ENCODE measurements at places on chromosomes 12 and 14. TPM values are rescaled to one million over a fixed set of nuclear protein-coding genes. Genes with fewer than 3 reads are reported as not detected.

DNA sequence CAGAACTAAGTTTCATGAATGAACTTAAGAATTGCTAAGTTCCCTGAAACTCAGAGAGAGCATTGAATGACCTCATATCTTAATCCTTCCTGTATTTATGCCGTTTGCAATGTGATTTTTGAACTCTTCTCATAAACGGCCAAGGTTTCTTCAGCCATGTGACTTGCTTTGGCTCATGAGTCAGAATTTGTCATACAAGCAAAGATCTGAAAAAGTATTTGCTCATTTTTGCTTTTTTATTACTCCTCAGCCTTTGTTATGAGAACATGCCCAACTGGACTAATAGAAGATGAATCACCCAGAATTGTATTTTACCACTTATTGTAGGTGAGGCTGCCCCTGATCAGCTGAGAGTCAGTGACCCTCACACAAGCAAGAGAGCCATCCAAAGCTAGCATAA lies 693.8 kb downstream of the BCL11B start:
- no peaks in the 10 kb centered on the region for H3K4me1 ChIP-seq
- H3K36me3 ChIP-seq: no peaks in the 10 kb centered on the region
- no peak overlapping the region for H3K4me3 ChIP-seq
- H3K27me3 ChIP-seq: no peaks in the 10 kb centered on the region
- H3K27ac ChIP-seq: no peak overlapping the region
- peak; percentile 18 for DNase-seq

DNA sequence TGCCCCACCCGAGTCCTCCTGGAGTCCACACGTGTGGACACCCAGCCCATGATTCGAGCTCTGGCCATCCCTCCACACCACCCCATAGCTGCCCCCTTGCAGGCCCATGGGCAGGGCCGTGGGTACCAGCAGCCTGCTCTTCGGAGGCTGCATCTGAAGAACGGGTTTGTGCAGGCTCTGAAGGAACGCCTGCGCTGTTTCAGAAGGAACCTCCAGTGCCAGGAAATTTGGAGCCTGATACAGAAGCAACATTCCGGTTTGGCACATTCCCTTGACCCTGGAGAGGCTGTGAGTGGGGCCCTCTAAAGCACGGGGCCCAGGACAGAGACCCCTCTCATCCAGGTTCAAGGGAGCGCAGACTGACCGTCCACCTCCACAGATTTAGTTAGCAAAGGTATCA lies 57.0 kb downstream of the ZNF664 start:
- no peaks in the 10 kb centered on the region for H3K36me3 ChIP-seq
- peaks cover 34% of the 10 kb centered on the region for H3K4me1 ChIP-seq
- DNase-seq: no peak

Gene INSM2
- not detected for polyA plus RNA-seq

- no peak overlapping the region for H3K27ac ChIP-seq
- H3K4me1 ChIP-seq: no peaks in the 10 kb centered on the region
- H3K36me3 ChIP-seq: no peaks in the 10 kb centered on the region
Observed at GRCh38 chr12:86799616-86800015, 543.4 kb upstream of the MGAT4C start.

DNA sequence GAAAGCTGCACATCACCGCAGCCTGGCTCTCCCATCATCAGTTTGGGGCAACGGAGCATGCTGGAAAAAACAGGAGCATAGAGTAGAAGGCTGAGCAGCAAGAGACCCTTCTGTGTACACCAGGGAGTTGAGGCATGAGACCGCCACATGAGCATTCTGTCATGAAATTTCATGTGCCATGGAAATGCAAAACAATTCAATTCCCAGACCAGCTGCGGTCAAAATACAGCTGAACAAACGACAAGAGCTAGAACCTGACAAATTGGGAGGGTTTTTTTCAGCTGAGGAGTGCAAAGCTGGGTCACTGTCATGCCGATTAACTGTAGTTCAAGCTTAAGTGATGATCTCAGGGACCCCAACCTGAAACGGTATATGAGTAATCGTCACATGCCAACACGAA lies 37.1 kb downstream of the TMEM30B start:
- DNase-seq: no peak
- H3K27me3 ChIP-seq: no peaks in the 10 kb centered on the region
- no peaks in the 10 kb centered on the region for H3K36me3 ChIP-seq
- H3K4me3 ChIP-seq: no peak overlapping the region

GRCh38 chr12:94535510-94535921 lies 75.8 kb upstream of the CEP83 start:
- no peaks in the 10 kb centered on the region for H3K36me3 ChIP-seq
- DNase-seq: no peak

DNA sequence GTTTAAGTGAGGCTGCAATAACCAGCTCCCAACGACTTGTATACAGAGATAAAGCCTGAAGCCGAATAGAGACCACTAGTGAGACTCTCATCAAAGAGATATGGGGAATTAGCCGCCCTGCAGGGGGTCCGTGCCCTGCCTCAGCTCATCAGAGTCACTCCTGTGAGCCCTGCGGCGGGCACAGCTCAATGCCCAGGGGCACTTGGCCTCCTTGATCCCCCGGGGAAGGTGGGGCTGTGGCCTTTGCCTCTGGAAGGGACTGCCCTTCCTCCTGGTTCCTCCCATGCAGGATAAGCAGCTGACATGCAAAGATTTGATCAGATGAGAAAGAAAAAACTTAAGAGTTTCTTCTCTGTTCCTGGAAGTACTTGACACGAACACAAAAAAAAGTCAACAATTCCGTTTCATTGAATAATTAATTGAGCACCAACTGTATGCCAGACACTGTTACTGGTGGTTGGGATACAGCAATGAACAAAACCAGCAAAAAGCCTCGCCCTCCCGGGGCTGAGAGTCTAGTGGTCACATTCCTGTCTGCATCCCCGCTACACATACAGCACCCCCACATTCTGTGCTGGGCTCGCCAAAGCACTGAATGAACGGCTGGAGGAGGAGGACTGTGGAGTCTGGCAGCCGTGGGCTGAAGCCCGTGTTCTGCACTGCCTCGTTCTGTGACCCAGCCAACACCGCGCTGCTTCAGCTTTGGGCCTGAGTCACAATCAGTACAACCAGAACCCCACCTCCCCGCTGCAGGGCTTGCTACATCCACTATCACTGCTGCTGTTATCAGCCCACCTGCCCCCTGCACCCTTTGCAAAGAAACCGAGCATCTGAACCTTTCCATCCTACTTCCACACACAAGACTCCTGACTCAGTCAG lies 10.3 kb downstream of the TTC7B start:
- no peak overlapping the region for H3K4me3 ChIP-seq
- no peaks in the 10 kb centered on the region for H3K36me3 ChIP-seq
- 0 out of 2 replicates have a peak, but pooled peaks cover 8% of the 10 kb centered on the region for H3K4me1 ChIP-seq
- DNase-seq: peak; percentile 69
- H3K27ac ChIP-seq: no peak overlapping the region

DNA sequence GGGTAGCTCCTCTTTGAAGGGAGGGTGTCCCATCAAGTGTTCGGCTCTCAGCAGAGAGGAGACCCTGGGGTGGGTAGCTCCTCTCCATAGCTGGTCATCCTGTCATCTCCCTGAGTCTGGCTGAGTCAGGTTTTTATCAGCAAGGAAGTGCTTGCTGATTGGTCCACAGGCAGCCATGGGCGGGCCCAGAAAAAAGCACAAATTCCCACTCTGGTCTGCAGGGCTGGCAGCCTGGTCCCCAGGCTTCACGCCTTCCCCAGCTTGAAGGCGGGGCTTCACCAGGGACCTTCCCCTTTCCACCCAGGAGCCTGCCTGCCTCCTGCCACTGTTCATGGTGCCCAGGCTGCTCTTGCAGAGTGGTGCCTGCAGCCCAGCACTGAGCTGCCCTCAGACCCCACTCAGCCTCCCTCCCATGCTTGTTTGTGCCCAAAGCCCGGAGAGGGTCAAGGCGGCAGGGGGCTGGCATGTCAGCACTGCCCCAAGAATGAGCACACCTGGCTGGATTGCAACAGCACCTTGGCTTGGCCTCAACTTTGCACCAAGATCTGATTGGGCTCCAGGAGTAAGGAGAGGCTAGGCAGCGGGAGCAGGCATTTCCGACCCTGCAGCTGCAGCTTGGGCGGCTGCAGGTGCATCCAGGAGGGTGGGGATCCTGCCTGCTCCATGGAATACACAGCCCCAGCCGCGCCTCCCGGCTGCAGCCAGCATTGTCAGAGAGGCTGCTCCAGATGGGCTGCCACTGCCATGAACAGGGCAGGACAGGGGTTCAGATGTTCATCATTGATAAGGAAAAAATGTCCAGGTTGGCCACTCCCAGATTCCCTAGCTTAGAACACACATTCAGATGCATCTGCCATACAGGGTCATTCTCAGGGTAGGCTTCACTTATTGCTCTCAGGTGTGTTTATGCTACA lies 22.0 kb upstream of the WDR89 start:
- no peaks in the 10 kb centered on the region for H3K27me3 ChIP-seq
- no peak overlapping the region for H3K4me3 ChIP-seq
- H3K27ac ChIP-seq: no peak overlapping the region

DNA sequence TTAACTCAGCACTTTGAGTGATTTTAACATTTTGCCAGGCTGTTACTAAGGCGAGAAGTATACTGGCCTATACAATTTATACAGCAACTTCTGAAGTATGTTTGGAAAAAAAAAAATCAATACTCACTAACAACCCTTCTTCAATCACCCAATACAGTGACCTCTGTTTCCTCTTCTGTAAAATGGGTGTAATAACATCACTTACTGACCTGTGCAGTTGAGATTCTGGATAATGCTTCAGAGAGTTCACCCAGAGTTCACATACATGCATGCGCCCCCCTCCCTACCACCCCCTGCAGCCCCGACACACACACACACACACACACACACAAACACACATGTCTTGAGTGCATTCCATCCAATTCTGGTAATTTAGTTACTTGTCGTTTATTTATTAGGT lies 9.1 kb downstream of the PAH start:
- no peak for DNase-seq
- H3K36me3 ChIP-seq: no peaks in the 10 kb centered on the region
- H3K27ac ChIP-seq: no peak overlapping the region
- no peak overlapping the region for H3K4me3 ChIP-seq

Gene VWF
- 0.03 TPM for polyA plus RNA-seq

Gene NELL2
- polyA plus RNA-seq: not detected

GRCh38 chr14:50069325-50069724 lies 47.0 kb downstream of the VCPKMT start:
- no peak overlapping the region for H3K4me3 ChIP-seq
- H3K4me1 ChIP-seq: peaks cover 8% of the 10 kb centered on the region
- no peak for DNase-seq

Gene PLD4
- polyA plus RNA-seq: not detected

GRCh38 chr12:83793616-83794015 lies 1106.9 kb downstream of the TMTC2 start:
- H3K4me3 ChIP-seq: no peak overlapping the region
- no peaks in the 10 kb centered on the region for H3K36me3 ChIP-seq
- no peak overlapping the region for H3K27ac ChIP-seq
- peak; percentile 7 for DNase-seq
- H3K4me1 ChIP-seq: no peaks in the 10 kb centered on the region

DNA sequence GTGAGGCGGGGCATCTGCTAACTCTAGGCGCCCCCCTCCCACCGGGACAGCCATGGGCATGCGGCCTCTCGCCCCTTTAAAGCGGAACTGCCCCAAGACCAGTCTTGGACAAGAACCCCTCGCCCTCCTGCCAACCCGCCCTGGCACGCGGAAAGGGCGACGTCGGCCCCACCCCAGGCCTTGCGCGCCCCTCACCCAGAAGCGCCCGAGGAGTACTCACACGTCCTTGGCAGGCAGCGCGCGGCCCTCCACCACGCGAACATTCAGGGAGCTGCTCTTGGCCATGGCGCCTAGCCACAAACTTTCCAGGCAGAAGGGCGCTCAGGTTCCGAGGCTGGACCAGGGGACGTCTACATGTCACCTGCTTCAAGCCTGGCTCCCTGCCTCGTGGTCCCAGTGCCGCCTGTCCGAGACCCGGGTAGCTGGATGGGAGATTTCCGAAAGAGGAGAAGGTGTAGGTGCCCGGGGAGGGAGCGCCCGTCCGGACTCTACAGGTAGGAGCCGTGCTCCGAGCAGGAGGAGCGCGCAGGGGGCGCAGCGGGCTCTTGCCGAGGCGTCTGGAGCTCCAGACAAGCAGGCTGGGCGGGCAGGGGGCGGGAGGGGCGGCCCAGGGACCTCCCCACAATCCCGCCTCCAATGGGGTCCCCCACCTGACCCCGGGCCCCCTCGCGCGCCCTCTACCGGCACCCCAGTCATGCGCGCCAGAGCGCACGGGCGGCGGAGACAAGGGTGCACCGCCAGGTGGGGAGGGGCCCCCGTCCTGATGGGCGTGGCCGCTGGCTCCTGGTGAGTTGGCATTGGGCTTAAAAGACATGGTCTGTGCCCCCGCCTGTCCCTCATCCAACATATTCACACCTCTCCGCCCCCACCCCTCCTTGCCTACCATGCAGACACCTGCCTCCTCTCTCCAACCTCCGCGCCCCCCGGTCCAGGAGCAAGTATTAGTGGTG lies at the start of gene RASAL1:
Gene RASAL1, minus strand, starts transcription at position 584 of the 950 bp plus-strand sequence. Its CDS starts 299 bp downstream, at position 285.
- H3K4me1 ChIP-seq: no peaks in the 10 kb centered on the region
- no peak within 1 kb of the TSS for H3K27ac ChIP-seq
- H3K36me3 ChIP-seq: no peaks in the 10 kb centered on the region
- no peak for DNase-seq
- peaks cover 22% of the 10 kb centered on the region for H3K27me3 ChIP-seq

Gene GPR132
- polyA plus RNA-seq: not detected

GRCh38 chr12:71639341-71639760 lies 24.3 kb downstream of the ZFC3H1 start:
- no peak overlapping the region for H3K27ac ChIP-seq
- H3K36me3 ChIP-seq: peaks cover 85% of the 10 kb centered on the region
- peak; percentile 17 for DNase-seq
- no peak overlapping the region for H3K4me3 ChIP-seq

Gene OASL
- 0.09 TPM for polyA plus RNA-seq

Gene ADCY4
- 0.38 TPM for polyA plus RNA-seq

DNA sequence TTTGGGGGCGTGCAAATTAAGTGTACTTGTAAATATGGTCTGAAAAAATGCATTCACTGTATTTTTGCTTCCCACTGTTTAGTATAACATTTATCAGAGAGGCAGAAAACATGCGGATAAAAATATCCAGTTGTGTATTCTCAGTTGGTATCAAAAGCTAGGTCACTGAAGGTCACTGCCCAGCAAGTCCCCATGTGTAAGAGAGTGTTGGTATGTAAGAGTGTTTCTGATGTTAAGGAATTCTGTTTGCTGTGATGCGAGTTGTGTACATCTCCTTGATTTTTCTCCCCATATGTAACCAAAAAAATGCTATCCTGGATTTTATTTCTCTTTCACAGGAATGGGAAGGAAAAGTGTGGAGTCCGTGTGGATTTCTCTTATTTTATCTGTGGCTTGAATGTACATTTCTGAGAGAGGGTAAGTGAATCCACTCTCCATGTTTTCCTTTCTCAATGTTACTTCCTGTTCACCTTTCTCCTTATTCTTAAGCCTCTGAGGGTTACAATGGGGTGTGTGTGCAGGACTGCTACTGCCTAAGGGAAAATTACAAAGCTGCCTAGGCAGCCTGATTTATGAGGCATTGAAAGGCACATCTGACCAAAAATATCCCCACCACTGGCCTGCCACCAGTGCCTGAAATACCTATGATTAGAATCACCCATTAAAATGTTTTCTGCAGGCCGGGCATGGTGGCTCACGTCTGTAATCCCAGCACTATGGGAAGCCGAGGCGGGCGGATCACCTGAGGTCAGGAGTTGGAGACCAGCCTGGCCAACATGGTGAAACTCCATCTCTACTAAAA lies 97.9 kb upstream of the USP44 start:
- no peak overlapping the region for H3K4me3 ChIP-seq
- no peaks in the 10 kb centered on the region for H3K36me3 ChIP-seq
- H3K27ac ChIP-seq: peak overlapping the region; percentile 33
- peaks cover 46% of the 10 kb centered on the region for H3K4me1 ChIP-seq
- DNase-seq: peak; percentile 75
- H3K27me3 ChIP-seq: no peaks in the 10 kb centered on the region

Measured in GM23248 (cell line).